ENCODE measurements at places on chromosomes 6 and 20. TPM values are rescaled to one million over a fixed set of nuclear protein-coding genes. Genes with fewer than 3 reads are reported as not detected.

DNA sequence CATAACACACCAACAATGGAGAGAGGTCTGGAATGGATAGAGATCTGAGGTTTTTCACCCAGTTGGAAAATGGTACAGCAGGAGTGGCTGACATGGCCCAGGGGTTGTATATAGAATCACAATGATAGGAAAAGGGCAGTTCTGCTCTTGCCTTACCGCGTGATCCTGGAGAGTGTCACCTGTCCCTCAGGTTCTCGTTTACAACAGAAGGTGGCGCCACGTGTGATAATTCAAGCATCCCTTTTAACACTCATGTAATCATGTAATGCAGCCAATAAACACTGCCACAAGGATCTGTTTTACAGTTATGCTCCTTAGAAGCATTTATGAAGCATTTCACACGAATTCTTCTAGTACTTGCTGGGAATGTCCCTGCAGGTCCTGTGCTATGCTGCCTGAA, 12.9 kb upstream of the WFDC2 start:
- no peak overlapping the region for H3K4me3 ChIP-seq
- DNase-seq, result peak; percentile 49
- H3K36me3 ChIP-seq, result no peaks in the 10 kb centered on the region
- no peaks in the 10 kb centered on the region for H3K27me3 ChIP-seq
- H3K4me1 ChIP-seq, result no peaks in the 10 kb centered on the region

GRCh38 chr20:1569415-1569881, 11.9 kb upstream of the SIRPD start:
- DNase-seq, result peak; percentile 5
- H3K4me1 ChIP-seq, result no peaks in the 10 kb centered on the region
- no peak overlapping the region for H3K27ac ChIP-seq
- no peaks in the 10 kb centered on the region for H3K36me3 ChIP-seq
- no peak overlapping the region for H3K4me3 ChIP-seq

DNA sequence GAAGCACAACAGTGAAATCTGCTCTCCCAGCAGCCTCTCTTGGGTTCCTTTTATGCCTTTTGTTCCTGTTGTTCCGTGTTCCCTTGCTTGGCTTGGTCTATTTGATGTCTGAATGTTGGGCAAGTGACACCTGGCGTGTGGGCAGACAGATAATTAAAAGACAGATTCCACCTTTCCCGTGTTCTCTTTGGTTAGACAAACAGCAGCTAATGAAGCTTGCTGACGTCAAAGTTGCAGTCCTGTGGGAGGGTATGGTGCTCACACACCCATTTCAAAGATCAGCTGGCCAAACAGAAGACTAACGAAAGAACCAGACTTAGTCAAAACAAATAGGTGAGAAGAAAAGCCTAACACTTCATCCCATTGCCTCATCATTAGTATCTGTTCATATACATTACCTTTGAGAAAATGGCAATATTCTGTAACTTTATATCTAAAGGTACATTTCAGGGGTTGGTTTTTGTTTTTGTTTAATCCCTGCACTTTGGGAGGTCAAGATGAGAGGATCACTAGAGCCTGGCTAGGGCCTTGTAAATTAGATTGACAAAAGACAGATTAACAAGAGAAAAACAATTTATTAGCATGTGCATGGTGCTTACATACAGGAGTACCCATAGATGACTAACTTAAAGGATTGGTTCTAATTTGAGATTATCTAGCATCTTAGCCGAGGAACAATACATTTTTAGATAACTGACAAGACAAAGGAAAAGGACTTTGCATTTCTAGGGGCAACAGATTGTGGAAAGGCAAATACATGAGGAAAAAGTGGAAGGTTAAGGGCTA, 48.9 kb upstream of the TNFRSF21 start:
- peaks cover 4% of the 10 kb centered on the region for H3K4me1 ChIP-seq
- H3K4me3 ChIP-seq, result no peak overlapping the region
- H3K27ac ChIP-seq, result no peak overlapping the region

Gene ENPP3
- 0.45 TPM for total RNA-seq

All from A673 (cell line).